ENCODE measurements at places on chromosomes 1 and 21. TPM values are rescaled to one million over a fixed set of nuclear protein-coding genes. Genes with fewer than 3 reads are reported as not detected.

The RNF186 gene
- not detected for total RNA-seq

The NCF2 gene
- total RNA-seq, result 8.7 TPM

The EVI5 gene
- 25.0 TPM for total RNA-seq

The SLC9C2 gene
- total RNA-seq, result not detected

The NBPF4 gene
- total RNA-seq, result not detected

The TTC39A gene
- total RNA-seq, result 0.35 TPM

The HOOK1 gene
- 23.3 TPM for total RNA-seq

The PALMD gene
- total RNA-seq, result 0.33 TPM

The FMO2 gene
- total RNA-seq, result not detected

The ZNF678 gene
- total RNA-seq, result 10.8 TPM

The BROX gene
- total RNA-seq, result 152 TPM

The TDRD10 gene
- not detected for total RNA-seq
